ENCODE measurements at places on chromosomes 16 and 17.

GRCh38 chr17:66233023-66233753 lies 4.0 kb upstream of the APOH start:
- no peak for DNase-seq
- no peak overlapping the region for H3K4me3 ChIP-seq
- peaks cover 18% of the 10 kb centered on the region for H3K27me3 ChIP-seq
- peaks cover 1% of the 10 kb centered on the region for H3K36me3 ChIP-seq

DNA sequence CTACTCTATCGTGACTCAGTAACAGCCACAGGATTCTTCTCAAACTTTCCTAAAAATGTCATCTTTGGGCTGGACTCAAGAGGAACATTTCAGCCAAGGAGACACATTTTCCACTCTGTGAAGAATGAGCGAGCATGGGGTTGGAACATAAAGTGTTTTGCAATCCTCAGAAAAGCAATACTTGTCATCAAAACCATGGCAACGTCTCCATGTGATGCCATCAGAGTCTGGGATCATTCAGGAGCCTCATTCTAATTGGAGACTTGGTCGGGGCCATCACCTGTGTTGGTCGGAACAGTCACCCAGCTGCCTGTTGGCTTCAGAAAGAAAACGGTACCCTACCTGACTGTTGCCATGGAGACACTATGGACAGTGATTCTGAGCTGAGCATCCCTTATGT lies 25.5 kb downstream of the MYOCD start:
- no peaks in the 10 kb centered on the region for H3K4me1 ChIP-seq
- DNase-seq = no peak

DNA sequence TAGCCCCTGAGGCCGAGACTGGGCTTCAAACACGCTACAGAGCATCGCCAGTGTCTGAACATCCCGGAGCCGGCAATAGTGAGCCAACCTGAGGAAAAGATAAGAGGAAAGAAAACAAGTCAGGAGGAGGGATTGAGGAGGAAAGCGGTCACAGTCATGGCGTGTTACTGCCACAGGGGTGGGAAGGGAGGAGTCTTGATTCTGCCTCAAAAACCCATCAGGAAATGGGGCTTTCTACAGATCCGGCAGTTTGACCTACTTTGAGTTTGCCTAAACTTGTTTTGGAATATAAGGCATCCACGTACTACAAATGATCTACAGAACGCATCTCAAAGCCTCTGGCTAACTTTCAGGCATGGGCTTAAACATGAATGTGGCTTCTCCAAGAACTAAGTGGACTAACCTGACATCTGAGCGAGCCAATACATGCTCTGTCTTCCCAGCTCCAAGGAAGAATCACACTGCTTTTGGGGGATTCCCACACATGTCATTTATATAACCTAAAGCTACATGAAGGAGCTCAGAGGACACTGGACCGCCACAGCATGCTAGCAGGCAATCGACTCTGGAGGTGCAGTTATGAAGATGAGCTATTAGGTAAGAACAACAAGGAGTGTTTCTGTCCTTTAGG lies 96.6 kb downstream of the WDR59 start:
- H3K4me3 ChIP-seq = no peak overlapping the region
- H3K4me1 ChIP-seq = no peaks in the 10 kb centered on the region
- DNase-seq = no peak
- peaks cover 58% of the 10 kb centered on the region for H3K36me3 ChIP-seq

- no peak for DNase-seq
- H3K27me3 ChIP-seq = no peaks in the 10 kb centered on the region
- peaks cover 86% of the 10 kb centered on the region for H3K4me1 ChIP-seq
- H3K4me3 ChIP-seq = no peak overlapping the region
- peak overlapping the region; percentile 74 for H3K27ac ChIP-seq
These were observed 15.4 kb downstream of the TNS4 start for GRCh38 chr17:40485851-40486521.

- H3K4me1 ChIP-seq = peaks cover 7% of the 10 kb centered on the region
- no peak overlapping the region for H3K4me3 ChIP-seq
- no peaks in the 10 kb centered on the region for H3K27me3 ChIP-seq
- no peak overlapping the region for H3K27ac ChIP-seq
- H3K36me3 ChIP-seq = peaks cover 4% of the 10 kb centered on the region
- DNase-seq = no peak
These were observed 36.1 kb upstream of the CAPN15 start for GRCh38 chr16:491220-491919.

DNA sequence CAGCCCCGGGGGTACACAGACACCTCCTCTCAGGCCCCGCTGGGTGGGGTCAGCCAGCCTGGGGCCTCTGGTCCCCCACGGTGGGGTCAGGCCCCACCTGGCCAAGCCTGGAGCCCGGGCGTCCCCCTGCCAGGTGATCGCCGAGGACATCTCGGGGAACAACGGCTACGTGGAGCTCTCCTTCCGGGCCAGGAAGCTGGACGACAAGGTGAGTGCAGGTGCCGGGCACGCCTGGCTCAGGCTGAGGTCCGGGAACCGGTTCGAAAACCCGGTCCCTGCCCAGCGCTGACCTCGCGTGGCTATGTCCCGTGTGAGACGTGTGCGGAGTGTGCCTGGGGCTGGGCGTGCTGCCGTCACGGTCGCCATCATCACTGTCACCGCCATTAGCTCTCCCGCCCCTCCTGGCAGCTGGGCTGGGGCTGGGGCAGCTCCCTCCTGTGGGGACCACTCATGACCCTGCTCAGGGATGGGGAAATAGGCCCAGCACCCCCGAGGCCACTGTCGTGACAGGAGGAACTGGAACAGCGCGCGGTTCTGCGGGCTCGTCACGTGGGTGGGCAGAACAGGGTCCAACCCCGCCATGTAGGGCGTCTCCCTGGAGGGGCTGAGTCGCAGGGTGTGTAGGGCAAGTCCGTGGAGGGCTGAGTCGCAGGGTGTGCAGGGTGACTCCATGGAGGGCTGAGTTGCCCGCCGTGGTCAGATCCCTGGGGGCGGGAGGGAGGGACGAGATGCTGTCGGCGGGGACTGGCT lies 8.5 kb downstream of the CPNE7 start:
- no peak overlapping the region for H3K4me3 ChIP-seq
- H3K36me3 ChIP-seq = peaks cover 4% of the 10 kb centered on the region
- no peak overlapping the region for H3K27ac ChIP-seq
- H3K4me1 ChIP-seq = no peaks in the 10 kb centered on the region
- DNase-seq = no peak

- H3K27me3 ChIP-seq = no peaks in the 10 kb centered on the region
- H3K27ac ChIP-seq = no peak overlapping the region
- H3K36me3 ChIP-seq = peaks cover 1% of the 10 kb centered on the region
- DNase-seq = no peak
- H3K4me1 ChIP-seq = no peaks in the 10 kb centered on the region
These were observed 599.4 kb upstream of the CDH5 start for GRCh38 chr16:65767125-65767524.

DNA sequence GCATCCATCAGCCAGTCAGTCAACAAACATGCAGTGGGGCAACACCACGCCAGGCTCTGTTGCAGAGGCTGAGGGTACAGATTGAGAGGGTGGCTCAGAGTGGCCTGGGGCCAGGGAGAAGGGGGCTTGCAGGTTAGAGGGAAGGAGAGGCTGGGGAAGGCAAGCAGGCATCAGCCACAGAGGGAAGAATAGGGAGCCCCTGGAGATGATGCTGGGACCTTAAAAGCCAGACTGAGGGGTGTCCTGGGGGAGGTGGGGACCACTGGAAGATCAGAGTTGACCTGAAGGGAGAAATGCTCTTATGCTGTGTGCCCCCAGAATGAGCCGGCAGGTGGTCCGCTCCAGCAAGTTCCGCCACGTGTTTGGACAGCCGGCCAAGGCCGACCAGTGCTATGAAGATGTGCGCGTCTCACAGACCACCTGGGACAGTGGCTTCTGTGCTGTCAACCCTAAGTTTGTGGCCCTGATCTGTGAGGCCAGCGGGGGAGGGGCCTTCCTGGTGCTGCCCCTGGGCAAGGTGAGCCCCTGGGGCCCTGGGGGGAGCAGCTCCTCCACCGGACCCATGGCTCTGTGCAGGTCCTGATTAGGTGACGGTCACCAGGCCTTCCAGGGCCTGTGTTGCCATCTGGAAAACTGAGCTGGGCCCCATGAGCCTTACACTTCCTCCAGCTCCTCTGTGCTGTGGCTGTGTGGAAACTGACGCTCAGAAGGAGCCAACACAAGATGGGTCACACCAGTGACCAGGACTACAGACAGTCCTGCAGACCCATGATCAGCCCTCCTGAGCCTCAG lies 1.7 kb downstream of the CORO1A start:
- H3K4me3 ChIP-seq = peak overlapping the region; percentile 100
- H3K4me1 ChIP-seq = peaks cover 45% of the 10 kb centered on the region
- DNase-seq = peak; percentile 17
- peaks cover 51% of the 10 kb centered on the region for H3K36me3 ChIP-seq
- peak overlapping the region; percentile 94 for H3K27ac ChIP-seq
